ENCODE measurements at places on chromosomes 4 and X.

- no peak for DNase-seq
Measured at GRCh38 chr4:88818631-88819470, 121.2 kb upstream of the NAP1L5 start.

DNA sequence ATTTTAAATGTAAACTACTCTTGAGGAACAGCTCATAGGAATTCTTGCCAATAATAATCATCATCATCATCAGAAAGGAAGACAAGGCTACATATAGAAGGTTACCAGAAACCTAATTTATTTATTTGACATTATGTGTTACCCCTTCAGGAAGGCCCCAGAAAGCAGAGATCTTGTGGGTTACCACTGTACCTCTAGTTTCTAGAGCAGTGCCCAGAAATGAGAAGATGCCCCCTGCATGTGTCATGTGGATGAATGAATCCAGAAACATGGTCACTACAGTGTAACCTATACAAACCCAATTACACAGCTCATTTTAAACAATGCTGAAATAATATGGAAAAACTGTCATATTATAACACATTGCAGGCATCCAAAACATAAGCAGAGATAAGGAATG, 70.4 kb downstream of the ARAP2 start:
- DNase-seq, result no peak

DNA sequence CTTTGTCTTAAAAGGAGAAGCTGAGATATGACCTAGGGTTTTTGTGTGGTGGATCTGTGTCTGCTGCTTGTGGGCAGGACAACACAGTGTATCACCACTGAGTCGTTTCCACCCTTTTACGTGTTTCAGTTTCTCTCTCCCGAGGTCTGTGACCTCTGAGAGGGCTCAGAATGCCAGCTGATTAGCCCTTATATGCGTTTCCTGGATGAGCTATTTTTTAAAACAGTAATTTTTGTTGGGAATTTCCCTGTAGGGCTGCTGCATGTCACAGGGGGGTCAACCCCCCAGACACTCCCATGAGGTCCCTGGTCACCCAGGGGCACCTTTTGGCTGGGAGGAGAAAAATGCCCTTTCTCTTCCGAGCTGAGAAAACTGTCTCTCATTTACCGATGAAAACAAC, 170.4 kb upstream of the CASK start:
- no peak for DNase-seq

- DNase-seq, result no peak
Measured at GRCh38 chr4:113878668-113879067, 100.8 kb downstream of the ARSJ start.

GRCh38 chr4:78565971-78566372, 14.4 kb downstream of the ANXA3 start:
- DNase-seq, result no peak

- DNase-seq, result no peak
Measured at GRCh38 chr4:110055158-110055768, 142.6 kb downstream of the EGF start.

- no peak for DNase-seq
Measured at GRCh38 chr4:143455211-143455610, 58.3 kb upstream of the SMARCA5 start.

DNA sequence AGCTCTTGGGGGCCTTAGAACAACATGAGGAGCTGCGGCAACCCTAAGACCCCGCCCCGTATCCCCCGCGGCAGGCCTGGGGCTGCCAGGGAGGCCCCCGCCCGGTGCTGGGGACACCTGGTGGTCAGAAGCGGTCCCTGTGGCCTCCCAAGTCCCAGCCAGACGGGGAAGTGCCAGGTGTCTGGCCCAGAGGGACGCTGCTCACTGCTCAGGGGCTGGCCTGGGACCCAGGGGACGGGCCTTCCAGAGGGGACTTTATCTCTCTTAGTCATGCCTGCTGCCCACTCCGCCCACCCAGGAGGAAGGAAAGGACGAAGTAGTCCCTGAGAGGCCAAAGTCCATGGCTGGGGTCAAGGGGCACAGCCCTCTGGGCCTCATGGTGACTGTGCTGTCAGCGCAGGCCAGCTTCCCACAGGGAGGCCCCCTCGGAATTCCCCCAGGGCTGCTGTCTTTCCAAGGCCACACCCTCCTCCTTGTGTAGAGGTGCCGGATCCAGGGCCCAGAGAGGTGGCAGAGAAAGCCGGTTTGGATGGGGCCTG, 31.0 kb upstream of the HTRA3 start:
- no peak for DNase-seq

- DNase-seq, result no peak
Measured at GRCh38 chr4:165326831-165327210, 648 bp upstream of the MSMO1 start.

GRCh38 chrX:136647677-136648360, at the start of gene CD40LG:
CD40LG (plus strand) TSS chrX:136648158; CDS start chrX:136648249, 91 bp downstream.
- DNase-seq, result no peak

DNA sequence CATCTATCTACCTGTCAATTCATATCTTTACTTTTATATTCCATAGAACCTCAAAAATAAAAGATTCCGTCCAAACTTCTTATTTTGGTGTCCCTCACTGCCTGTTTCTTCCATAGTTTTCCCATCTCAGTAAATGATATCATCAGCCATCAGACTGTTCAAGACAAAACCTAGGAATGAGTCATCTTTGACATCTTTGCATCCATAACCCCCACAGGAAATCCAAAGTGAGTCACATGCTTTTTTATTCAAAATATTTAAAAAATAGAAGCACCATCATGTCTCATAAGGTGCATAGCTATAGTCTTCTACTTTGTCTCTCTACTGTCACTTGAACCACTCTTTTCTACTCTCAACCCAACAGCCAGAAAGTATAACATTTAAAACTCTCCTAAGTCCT, 29.9 kb upstream of the CXXC4 start:
- DNase-seq, result no peak

GRCh38 chrX:117641913-117642656, 474.5 kb downstream of the KLHL13 start:
- no peak for DNase-seq

- no peak for DNase-seq
Measured at GRCh38 chrX:129813662-129814368, 29.9 kb downstream of the ZDHHC9 start.

- DNase-seq, result no peak
Measured at GRCh38 chr4:185142564-185142911, 528 bp upstream of the SLC25A4 start.

DNA sequence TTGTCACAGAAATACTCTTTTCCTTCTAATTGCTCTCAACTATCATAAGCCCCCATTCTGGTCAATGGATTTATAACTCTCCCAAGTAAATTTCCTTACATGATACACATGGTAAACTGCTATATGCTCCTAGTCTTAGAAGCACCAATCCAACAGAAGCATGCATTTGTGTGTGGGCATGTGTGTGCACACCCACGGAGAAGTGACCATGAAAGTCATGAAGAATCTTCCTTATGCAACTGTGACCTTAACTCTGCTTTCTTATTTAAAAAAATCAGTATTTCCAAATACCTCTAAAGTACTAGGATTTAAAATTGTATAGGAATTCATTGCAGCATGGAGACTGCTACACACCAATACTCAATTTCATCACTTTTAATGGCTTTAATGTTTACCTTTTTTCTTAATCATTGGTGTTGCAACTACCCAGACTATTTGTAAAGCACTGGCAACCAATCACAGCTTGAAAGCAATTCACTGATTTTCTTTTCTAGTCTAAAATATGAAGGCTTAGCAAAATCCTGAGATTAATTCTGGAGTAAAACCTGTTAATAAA, 47.6 kb downstream of the MAML3 start:
- no peak for DNase-seq

DNA sequence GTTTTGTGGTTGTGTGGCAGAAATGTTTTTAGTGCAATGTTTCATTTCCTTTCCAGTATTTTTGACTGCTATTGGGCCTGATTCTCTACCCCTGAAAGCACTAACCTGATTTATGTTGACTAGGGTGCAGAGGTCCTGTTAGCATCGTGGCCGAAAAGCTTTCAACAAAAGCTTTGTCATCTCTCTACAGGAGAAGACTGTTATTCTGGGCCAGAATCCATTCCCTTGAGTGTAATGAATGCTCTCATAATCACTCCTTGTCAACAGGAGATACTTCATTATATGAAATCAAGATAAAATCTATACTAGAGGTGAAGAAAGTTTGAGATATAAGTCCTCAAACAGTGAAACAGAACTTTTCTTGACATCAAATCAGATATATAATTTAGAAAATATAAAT, 195.5 kb downstream of the ZNF330 start:
- no peak for DNase-seq

- DNase-seq, result no peak
Measured at GRCh38 chrX:15217161-15217560, 52.7 kb downstream of the ASB9 start.

- DNase-seq, result no peak
Measured at GRCh38 chrX:150663073-150663472, 30.1 kb upstream of the MTMR1 start.

- no peak for DNase-seq
Measured at GRCh38 chr4:78599931-78600375, 48.4 kb downstream of the ANXA3 start.

DNA sequence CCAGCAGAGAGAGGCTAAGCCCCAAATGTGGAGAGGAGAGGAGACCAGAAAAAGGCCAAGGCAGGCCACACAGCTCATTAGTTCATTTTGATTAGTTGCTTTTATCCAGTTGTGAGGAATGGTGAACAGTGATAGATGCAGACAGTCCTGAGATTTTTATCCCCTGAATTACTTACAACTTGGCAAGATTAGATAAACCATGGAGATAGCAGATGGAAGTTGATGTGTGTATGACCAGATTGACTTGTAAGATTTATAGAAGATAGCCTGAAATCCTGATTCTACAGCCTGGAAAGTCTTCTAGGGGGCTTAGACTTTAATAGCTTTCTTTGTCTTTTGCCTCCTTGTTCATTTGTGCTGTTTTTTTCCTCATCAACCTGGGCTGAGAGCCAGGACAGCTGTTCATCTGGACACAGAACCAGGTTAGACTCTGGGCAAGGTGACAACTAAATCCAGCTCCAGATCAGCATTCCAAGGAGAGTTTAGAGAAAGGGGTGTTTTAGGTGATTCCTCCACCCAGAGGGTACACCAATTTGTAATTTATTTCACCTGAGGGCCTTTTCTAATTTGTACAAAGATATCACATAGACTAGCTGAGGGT, 215.5 kb downstream of the SPATA18 start:
- DNase-seq, result no peak

- no peak for DNase-seq
Measured at GRCh38 chr4:3414421-3415279, 27.1 kb upstream of the HGFAC start.

GRCh38 chr4:83335701-83336100, 1.1 kb upstream of the HPSE start:
- DNase-seq, result no peak

- DNase-seq, result no peak
Measured at GRCh38 chrX:123340696-123341095, 156.6 kb downstream of the GRIA3 start.
